ENCODE measurements at places on chromosomes 13 and 19.

DNA sequence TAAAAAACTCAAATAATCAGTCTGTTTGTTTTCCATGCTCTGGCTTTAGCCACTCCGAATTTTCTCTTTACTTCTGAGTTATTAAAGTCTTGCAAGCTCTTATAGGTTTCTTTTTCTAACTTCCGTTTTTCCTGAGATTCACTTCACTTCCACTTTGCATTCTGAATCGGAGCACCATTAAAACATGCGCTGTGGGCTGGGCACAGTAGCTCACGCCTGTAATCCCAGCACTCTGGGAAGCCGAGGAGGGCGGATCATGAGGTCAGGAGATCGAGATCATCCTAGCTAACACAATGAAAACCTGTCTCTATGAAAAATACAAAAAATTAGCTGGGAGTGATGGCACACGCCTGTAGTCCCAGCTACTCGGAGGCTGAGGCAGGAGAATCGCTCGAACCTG, 357.9 kb downstream of the SLITRK6 start:
- DNase-seq = no peak

DNA sequence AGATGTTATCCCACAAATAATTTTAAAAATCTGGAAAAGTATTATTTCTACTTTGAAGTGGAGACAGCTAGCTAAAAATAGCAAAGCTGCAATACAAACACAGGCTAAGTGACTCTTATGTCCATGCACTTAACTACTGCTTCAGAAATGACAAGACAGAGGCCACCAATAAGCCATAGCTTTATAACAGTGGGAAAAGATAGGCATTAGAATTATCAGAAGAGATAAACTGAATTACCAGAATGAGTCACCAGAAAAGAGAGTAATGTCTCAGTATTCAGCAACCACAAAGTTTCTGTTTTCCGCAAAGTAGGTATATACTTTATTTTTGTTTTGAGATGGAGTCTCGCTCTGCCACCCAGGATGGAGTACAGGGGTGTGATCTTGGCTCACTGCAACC, 17.1 kb downstream of the CLN5 start:
- DNase-seq = no peak

DNA sequence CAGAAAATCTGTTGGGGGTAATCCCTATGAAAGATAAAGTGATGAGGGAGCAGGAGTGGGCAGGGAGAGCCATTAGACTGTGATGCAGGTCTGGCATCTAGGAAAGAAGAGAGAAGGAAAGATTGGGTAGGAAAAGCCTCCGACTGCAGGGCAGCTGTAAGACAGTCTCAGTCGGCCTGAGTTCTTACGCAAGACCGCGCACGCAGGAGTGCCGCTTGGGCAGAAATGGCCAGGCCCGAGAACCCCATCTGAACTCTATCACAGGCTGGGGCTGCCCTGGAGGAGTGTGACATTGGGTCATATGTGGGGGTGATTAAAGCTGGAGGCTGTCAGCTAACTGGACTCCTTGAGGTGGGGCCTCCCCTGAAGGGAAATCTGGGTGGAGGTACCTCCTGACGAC, 13.9 kb upstream of the FBXL3 start:
- no peak for DNase-seq

- DNase-seq = no peak
These were observed 16.4 kb downstream of the PLEKHF1 start for GRCh38 chr19:29681422-29682235.

- DNase-seq = no peak
These were observed 19.6 kb upstream of the GTF2F2 start for GRCh38 chr13:45100573-45101262.

DNA sequence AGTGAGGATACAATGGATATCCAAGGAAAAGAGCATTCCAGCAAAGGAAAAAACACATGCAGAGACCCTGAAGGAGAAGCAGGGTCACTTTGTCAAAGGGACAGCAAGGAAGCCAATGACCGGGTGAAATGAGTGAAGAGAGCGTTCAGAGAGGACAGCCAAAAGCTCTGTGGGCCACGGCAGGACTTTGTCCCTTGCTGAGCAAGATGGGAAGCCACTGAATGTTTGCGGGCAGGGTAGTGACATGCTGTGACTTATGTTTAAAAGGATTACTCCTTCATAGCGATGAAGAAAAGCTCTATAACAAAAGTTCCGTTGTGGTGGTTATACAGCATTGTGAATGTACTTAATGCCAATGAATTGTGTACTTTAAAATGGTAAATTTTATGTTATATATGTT, 16.5 kb downstream of the ZAR1L start:
- no peak for DNase-seq

DNA sequence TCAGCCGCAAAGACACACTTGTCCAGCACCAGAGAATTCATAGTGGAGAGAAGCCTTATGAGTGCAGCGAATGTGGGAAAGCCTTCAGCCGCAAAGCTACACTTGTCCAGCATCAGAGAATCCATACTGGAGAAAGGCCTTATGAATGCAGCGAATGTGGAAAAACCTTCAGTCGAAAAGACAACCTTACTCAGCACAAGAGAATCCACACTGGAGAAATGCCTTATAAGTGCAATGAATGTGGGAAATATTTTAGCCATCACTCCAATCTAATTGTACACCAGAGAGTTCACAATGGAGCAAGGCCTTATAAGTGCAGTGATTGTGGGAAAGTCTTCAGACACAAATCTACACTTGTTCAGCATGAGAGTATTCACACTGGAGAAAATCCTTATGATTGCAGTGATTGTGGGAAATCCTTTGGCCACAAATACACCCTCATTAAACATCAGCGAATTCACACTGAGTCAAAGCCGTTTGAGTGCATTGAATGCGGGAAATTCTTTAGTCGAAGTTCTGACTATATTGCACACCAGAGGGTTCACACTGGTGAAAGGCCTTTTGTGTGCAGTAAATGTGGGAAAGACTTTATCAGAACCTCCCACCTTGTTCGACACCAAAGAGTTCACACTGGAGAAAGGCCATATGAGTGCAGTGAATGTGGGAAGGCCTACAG, 6.8 kb downstream of the ZNF134 start:
- no peak for DNase-seq

DNA sequence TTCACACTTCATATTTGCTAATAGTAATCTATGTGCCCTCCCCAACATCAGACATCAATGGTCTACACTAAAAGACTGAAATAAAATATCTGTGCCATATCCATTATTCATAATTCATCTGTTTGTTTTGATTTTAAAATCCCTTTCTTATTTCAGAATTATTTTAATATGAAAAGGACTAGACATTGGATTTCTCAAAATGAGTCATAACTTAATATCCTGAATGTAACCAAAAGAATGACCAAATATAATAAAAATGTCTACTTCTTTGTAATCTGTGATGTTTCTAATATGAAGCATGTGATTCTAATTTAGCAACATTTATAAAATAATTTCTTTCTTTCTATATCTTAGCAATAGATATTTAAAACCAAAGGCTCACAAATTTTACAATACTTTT, 64.9 kb downstream of the MZT1 start:
- DNase-seq = no peak

DNA sequence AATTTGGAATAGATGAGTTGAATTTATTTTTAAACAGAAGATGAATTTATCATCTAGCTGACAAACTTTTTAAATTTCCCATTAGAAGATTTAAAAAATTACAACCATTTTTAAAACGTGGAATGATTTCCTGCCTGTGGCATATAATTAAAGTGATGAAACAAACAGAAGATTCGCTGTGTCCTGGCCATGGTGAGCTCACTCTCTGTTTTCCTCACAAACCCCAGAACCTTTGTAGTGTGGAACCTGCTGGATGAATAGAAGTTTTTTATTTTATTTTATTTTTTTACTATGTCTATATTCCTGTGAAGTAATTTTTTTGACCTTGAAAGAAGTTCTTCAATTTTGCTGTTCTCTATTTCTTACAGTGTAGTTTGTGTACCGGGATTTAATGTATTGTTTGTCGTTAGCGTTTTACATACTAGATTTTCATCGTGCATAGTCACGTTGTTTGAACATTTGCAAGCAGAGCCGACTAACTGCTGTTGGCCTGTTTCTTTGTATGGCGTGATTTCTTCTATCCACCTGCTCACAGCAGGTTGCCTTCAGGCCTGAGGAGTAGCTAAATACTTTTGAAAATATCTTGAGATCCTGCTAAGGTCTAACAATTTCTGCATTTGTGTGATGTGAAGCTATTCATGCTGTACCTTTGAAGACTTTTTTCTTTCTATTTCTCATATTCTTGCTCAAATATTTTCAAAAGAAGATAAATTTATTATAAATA, 149.2 kb downstream of the GGACT start:
- no peak for DNase-seq
